ENCODE measurements at places on chromosomes 13 and 19.

GRCh38 chr13:111845621-111846351 lies 221.2 kb upstream of the SOX1 start:
- no peak for DNase-seq
- H3K4me3 ChIP-seq: no peak overlapping the region
- no peaks in the 10 kb centered on the region for H3K27me3 ChIP-seq
- H3K27ac ChIP-seq: no peak overlapping the region

- no peaks in the 10 kb centered on the region for H3K36me3 ChIP-seq
- no peaks in the 10 kb centered on the region for H3K4me1 ChIP-seq
- peaks cover 16% of the 10 kb centered on the region for H3K27me3 ChIP-seq
- no peak overlapping the region for H3K27ac ChIP-seq
- DNase-seq: no peak
- no peak overlapping the region for H3K4me3 ChIP-seq
Observed at GRCh38 chr13:94776956-94777355, 64.6 kb upstream of the SOX21 start.

GRCh38 chr19:49326165-49326704 lies 1.2 kb upstream of the SLC6A16 start:
- H3K4me3 ChIP-seq: no peak overlapping the region
- no peaks in the 10 kb centered on the region for H3K4me1 ChIP-seq
- no peaks in the 10 kb centered on the region for H3K36me3 ChIP-seq
- H3K27ac ChIP-seq: no peak overlapping the region

DNA sequence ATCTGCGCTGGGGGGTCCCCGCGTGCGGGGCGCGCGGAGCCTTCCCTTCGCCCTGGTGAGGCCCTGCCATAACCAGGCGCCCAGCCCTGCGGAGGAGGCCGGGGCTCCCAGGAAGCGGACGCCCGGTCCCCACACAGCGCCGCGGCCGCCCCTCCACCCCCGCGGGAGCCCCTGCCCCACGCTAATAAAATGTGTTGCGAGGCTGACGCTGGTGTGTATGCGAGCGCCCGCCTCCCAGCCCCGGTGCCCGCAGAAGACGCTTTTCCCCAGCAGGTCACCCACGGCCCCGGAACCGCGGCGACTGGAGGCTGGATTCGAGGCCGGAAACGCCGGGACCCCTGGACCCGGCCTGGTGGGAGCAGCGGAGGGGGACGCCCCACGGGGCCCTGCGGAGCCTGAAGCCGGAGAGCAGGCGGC lies 12.1 kb upstream of the CDC34 start:
- peaks cover 5% of the 10 kb centered on the region for H3K4me1 ChIP-seq
- H3K4me3 ChIP-seq: no peak overlapping the region
- H3K27ac ChIP-seq: no peak overlapping the region

DNA sequence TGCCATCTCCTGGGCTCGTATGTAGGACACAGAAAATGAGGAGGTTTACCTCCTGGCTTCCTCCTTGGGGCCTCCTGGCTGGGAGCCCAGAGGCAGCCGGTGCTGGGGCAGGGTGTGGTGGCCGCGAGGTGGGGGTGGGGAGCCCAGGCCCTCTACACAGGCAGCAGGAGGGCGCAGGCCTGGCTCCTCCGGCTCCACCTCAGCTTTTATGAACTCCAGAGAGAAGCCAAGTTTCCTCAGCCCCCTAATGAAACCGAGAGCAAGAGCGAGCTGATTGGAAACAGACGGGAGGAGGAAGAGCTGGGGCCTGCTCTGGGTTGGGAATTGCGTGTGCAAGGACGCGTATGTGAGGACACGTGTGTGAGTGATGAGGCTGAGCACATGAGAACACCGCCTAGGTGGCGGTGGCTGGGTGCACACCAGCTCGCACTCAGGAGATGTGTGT lies 23.1 kb downstream of the LYL1 start:
- peaks cover 12% of the 10 kb centered on the region for H3K36me3 ChIP-seq
- peak overlapping the region; percentile 40 for H3K27ac ChIP-seq
- no peak for DNase-seq
- peaks cover 6% of the 10 kb centered on the region for H3K27me3 ChIP-seq
- no peak overlapping the region for H3K4me3 ChIP-seq

DNA sequence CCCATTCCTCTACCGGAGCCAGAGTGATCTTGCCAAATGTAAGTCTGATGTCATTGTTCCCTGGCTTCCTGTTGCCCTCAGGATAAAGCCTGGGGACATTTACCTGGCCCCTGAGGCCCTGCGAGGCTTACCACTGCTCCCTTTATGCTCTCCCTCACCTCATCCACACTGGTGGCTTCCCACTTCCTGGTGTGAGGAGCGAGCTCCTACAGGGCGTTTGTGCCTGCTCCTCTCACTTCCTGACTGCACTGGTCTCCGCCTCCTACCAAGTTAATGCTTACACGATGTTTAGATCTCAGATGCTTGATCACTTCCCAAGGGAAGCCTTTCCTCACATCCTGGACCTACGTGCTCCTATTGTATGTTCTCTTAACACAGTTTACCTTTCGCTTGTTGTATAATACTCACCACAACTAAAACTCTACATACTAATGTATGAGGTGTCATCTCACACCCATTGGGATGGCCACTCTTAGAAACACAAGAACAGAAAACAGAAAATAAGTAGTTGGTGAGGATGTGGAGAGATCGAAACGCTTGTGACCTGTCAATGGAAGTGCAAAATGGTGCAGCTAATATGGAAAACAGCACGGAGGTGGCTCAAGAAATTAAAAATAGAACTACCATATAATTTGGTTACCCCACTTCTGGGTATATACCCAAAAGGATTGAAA lies 177.6 kb downstream of the SHISA2 start:
- DNase-seq: no peak
- H3K4me1 ChIP-seq: no peaks in the 10 kb centered on the region
- peaks cover 3% of the 10 kb centered on the region for H3K27me3 ChIP-seq
- H3K36me3 ChIP-seq: peaks cover 8% of the 10 kb centered on the region
- no peak overlapping the region for H3K4me3 ChIP-seq
- no peak overlapping the region for H3K27ac ChIP-seq

- peak overlapping the region; percentile 69 for H3K27ac ChIP-seq
- H3K27me3 ChIP-seq: peaks cover 24% of the 10 kb centered on the region
- H3K4me3 ChIP-seq: peak overlapping the region; percentile 99
- peaks cover 30% of the 10 kb centered on the region for H3K36me3 ChIP-seq
Observed at GRCh38 chr19:5692723-5693194, 2.7 kb downstream of the RPL36 start.

DNA sequence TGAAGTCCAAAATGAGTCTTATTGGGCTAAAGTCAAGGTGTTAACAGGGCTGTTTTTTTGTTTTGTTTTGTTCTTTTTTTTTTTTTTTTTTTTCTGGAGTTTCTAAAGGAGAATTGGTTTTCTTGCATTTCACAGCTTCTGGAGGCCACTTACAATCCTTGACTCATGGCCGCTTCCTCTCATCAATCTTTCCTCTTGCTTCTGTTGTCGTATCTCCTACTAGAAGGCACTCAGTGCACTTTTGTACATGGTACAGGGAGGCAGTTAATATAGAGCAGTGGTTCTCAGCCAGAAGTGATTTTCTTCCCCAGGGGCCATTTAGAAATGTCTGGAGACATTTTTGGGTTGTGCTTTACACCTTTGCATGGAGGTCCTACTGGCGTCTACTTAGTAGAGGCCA lies 546.6 kb downstream of the DCT start:
- H3K4me1 ChIP-seq: no peaks in the 10 kb centered on the region
- H3K27ac ChIP-seq: no peak overlapping the region

DNA sequence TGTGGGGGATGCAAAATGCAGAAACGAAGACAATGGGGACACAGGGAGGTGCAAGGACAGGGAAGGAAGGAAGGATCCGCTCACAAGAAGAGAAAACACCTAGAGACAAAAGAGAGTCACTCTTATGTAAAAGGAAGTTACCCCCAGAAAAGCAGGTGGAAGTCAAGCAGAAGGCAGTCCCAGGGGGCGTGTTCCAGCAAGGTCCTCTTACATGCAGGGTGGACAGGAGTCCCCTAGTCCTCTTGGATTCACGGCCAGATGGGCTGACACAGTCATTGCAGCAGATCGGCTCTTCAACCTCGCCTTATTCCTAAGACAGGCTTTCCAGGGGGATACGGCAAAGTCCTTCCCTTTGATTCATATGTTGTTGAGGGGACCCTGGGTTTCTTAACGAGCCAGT lies 83.9 kb upstream of the SPATA13 start:
- peaks cover 14% of the 10 kb centered on the region for H3K4me1 ChIP-seq
- peak overlapping the region; percentile 69 for H3K4me3 ChIP-seq
- peaks cover 7% of the 10 kb centered on the region for H3K27me3 ChIP-seq
- H3K27ac ChIP-seq: no peak overlapping the region
- H3K36me3 ChIP-seq: no peaks in the 10 kb centered on the region

- H3K27me3 ChIP-seq: no peaks in the 10 kb centered on the region
- H3K4me1 ChIP-seq: no peaks in the 10 kb centered on the region
- H3K36me3 ChIP-seq: no peaks in the 10 kb centered on the region
- no peak for DNase-seq
- H3K27ac ChIP-seq: no peak overlapping the region
Observed at GRCh38 chr13:74335370-74335769, 201.2 kb upstream of the KLF12 start.

- no peaks in the 10 kb centered on the region for H3K36me3 ChIP-seq
- H3K4me3 ChIP-seq: no peak overlapping the region
- H3K4me1 ChIP-seq: no peaks in the 10 kb centered on the region
- DNase-seq: no peak
- peaks cover 33% of the 10 kb centered on the region for H3K27me3 ChIP-seq
- no peak overlapping the region for H3K27ac ChIP-seq
Observed at GRCh38 chr13:50519866-50520265, 323.6 kb downstream of the DLEU7 start.

DNA sequence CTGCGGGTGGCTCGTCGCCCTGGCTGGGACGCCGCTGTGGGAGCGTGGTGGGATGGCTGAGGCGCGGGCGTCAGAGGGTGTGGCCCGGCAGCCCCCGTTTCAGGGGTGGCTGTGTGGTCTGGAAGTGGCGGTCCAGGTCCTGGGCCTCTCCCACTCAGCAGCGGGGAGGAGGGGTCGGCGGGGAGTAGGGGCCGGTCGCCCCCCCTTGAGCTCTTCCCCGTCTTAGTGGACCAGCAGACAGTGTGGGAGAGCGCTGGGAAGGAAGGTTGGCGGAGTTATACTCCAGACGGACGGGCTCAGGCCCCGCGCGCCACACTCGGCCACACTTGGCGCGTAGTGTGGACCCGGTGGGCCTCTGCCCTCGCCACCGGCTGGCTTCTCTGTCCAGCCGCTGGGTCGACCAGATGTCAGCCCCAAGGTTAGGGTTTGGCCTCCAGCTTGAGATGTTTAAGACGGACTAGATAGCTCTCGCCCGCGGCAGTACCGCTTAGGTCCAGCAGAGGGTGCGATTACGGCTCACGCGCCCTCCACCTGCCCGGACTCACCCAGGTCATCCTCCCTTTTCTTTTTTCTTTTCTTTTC lies 21.7 kb upstream of the ZNF429 start:
- H3K4me1 ChIP-seq: no peaks in the 10 kb centered on the region
- peak; percentile 10 for DNase-seq
- no peak overlapping the region for H3K27ac ChIP-seq
- H3K36me3 ChIP-seq: peaks cover 19% of the 10 kb centered on the region
- peak overlapping the region; percentile 60 for H3K4me3 ChIP-seq
- H3K27me3 ChIP-seq: no peaks in the 10 kb centered on the region

GRCh38 chr19:10145031-10145430 lies 25.3 kb upstream of the EIF3G start:
- DNase-seq: no peak
- no peak overlapping the region for H3K27ac ChIP-seq
- no peaks in the 10 kb centered on the region for H3K4me1 ChIP-seq
- H3K4me3 ChIP-seq: no peak overlapping the region
- peaks cover 15% of the 10 kb centered on the region for H3K36me3 ChIP-seq

- no peaks in the 10 kb centered on the region for H3K27me3 ChIP-seq
- no peak for DNase-seq
- H3K4me3 ChIP-seq: no peak overlapping the region
Observed at GRCh38 chr13:85896516-85897450, 97.6 kb upstream of the SLITRK6 start.

DNA sequence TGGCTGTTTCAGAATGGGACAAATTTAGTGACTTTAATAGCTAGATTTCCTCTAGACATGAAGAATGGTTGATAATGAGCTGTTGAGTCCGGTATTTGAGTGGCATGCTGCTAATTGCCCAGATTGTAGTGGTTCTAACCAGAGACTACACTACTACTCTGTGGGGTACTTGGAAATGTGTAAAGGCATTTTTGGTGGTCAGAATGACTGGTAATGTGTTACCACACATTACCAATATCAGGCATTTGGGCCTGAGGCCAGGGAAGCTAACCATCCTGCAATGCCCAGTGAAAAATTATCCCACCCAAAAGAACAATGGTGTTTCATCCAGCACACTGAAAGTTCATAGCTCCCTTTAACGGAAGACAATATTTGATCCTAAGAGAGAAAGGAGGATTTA lies 17.5 kb upstream of the N4BP2L1 start:
- no peak for DNase-seq
- H3K27me3 ChIP-seq: no peaks in the 10 kb centered on the region
- no peak overlapping the region for H3K27ac ChIP-seq
- peaks cover 16% of the 10 kb centered on the region for H3K4me1 ChIP-seq
- H3K36me3 ChIP-seq: no peaks in the 10 kb centered on the region
- H3K4me3 ChIP-seq: no peak overlapping the region

GRCh38 chr13:59747529-59747928 lies 416.2 kb downstream of the DIAPH3 start:
- H3K4me3 ChIP-seq: no peak overlapping the region
- H3K27ac ChIP-seq: no peak overlapping the region
- DNase-seq: no peak
- peaks cover 76% of the 10 kb centered on the region for H3K4me1 ChIP-seq

DNA sequence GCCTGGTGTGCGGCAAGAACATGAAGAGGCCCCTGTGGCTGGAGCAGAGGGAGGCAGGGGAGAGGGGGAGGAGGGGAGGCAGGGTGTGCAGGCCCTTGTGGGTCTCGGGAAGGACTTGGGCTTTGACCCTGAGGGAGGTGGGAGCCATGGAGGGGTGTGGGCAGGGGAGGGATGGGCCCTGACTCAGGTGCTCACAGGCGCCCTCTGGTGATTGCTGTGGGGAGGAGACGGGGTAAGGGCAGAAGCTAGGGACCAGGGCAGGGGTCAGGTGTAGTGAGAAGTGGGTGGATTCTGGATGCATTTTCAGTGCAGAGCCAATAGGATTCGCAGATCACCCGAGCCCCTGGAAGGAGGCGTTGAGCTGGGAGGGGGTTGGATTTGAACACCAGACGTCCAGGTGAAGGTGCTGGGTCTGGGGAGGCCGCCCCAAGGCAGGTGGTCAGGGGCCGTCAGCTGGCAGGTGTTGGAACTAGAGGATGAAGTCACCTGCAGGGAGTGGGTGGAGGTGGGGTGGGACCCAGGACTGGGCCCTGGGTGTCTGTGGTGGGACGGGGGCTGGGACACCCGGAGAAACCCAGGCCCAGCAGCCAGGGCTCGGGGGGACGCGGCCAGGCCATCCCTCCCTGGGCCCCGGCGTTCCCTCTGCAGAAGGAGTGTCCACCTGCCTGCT lies 185.4 kb downstream of the KDM4B start:
- no peaks in the 10 kb centered on the region for H3K36me3 ChIP-seq
- H3K27me3 ChIP-seq: peaks cover 14% of the 10 kb centered on the region
- H3K4me3 ChIP-seq: no peak overlapping the region
- no peak overlapping the region for H3K27ac ChIP-seq
